ENCODE measurements at places on chromosomes 3 and 15.

DNA sequence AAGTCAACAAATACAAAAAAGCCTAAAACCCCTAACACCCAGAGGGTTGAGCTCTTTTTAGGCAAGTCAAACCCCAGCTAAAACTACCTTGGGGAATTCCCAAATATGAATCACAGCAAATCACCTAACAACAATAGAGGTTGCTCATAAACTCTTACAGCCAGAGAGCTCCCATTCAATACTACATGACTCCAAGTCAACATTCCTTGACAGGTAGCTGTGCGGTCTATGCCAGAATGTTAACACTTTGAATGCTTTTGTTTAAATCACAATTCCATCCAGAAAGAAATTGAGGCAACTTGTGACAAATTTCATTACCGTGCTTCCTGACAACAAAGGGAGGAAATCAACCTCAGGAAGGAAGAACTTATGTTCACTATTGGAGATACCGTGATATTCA lies 7.5 kb upstream of the UACA start:
- no peak for DNase-seq
- H3K27ac ChIP-seq = no peak overlapping the region
- H3K36me3 ChIP-seq = no peaks in the 10 kb centered on the region
- H3K4me1 ChIP-seq = peaks cover 4% of the 10 kb centered on the region
- no peak overlapping the region for H3K4me3 ChIP-seq
- peaks cover 29% of the 10 kb centered on the region for H3K27me3 ChIP-seq

GRCh38 chr3:14933820-14934425 lies 13.5 kb upstream of the NR2C2 start:
- DNase-seq = no peak
- no peak overlapping the region for H3K4me3 ChIP-seq
- H3K4me1 ChIP-seq = no peaks in the 10 kb centered on the region
- H3K36me3 ChIP-seq = no peaks in the 10 kb centered on the region

DNA sequence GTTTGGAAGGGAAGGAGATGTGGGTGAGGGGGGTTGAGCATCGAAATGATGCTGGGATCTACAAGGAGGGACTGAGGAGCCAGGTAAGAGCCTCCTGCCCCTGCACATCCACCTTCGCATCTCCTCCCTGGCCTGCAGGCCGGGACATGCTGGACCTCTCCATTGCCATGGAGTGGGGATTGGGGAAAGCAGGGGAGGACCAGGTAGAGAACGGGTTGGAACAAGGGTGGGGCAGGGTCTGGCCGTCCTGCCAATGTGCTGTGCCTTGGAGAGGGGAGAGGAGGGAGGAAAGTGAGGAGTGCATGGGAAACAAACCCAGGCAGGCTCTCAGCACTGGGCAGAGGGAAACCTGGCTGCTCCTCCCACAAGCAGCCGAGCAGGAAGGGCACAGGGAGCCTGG lies 10.6 kb downstream of the PLA2G4B start:
- H3K4me3 ChIP-seq = no peak overlapping the region
- H3K36me3 ChIP-seq = peaks cover 24% of the 10 kb centered on the region
- H3K27ac ChIP-seq = no peak overlapping the region
- H3K27me3 ChIP-seq = no peaks in the 10 kb centered on the region
- DNase-seq = no peak

DNA sequence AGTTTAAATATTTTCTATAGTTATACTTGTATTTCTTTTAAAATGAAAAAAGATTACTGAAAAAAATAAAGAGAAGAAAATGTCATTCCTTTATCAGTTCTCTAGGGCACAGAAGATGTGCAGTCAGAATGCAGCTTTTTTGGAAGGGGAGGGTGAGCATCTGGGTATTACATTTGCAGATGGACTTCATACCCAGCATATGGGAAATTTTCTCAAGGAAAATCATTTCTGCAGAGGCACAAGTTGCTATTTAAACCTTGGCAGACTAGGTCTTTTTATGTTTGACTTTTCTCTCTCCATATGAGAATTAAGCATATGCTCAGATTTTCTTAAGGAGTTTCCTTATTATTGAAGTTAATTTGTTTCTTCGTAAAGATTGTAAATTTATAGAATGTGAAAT lies 39.5 kb upstream of the ZNF385D start:
- DNase-seq = no peak
- H3K4me1 ChIP-seq = no peaks in the 10 kb centered on the region
- H3K36me3 ChIP-seq = no peaks in the 10 kb centered on the region

GRCh38 chr15:36178303-36178633 lies 401.2 kb upstream of the CDIN1 start:
- DNase-seq = no peak
- H3K4me1 ChIP-seq = no peaks in the 10 kb centered on the region
- no peak overlapping the region for H3K4me3 ChIP-seq
- H3K36me3 ChIP-seq = no peaks in the 10 kb centered on the region

DNA sequence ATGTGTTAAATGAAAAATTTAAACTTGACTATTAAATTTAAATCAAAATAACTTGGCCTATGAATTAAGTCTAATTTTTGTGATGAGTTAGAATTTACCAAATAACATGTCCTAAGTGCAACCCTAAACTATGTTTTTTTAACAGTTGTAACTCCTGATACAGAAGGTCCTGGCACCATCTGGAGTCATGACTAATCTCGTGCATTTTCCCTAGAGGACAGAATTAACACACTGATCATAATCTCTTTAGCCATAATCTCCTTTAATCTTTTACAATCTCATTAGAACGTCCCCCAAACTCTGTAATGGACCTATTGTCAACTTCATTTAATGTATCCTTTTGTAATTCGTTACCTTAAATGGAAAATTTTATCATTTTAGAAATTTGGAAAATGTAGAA lies 100.6 kb downstream of the SUCNR1 start:
- H3K4me1 ChIP-seq = no peaks in the 10 kb centered on the region
- peaks cover 11% of the 10 kb centered on the region for H3K27me3 ChIP-seq
- no peaks in the 10 kb centered on the region for H3K36me3 ChIP-seq
- H3K4me3 ChIP-seq = no peak overlapping the region
- H3K27ac ChIP-seq = no peak overlapping the region

DNA sequence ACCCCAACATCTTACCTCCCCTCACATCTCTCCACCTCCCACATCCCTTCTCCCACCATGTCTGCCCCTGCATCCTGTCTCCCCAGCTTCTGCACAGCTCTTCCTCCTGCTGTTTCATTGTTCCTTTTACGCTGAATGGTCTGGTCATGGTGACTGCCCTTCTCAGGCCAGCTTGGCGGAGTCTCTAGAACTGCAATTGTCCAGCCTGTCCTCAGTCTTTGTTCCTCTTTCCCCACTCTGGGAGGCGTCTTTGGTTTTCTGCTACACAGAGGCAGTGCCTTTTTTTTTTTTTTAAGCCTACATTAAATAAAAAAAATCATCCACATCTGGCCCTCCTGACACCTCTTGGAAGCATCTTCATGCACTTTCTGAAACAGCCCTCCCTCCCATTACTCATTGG lies 49.1 kb upstream of the SEC22A start:
- H3K27ac ChIP-seq = peak overlapping the region; percentile 72
- no peak overlapping the region for H3K4me3 ChIP-seq
- peaks cover 3% of the 10 kb centered on the region for H3K4me1 ChIP-seq
- no peaks in the 10 kb centered on the region for H3K27me3 ChIP-seq

DNA sequence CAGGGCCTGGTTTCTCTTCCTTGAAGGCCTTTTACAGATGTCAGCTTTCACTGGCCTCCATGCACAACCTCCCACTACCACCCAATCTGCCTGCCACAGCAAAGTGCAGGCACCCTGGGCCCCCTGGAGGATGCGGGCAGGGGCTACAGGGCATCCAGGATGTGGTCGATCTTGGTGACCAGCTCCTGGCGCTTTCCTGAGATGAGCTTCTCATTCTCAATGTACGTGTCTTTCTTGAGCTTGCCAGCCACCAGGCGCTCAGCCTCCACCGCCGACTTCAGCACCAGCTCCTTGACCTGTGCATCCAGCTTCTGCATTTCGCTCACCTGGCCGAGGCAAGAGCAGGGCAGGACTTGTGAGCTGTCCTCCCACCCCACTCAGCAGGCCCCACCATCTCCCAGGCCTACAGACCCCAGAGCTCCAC lies 30.3 kb downstream of the RPN1 start:
- peaks cover 81% of the 10 kb centered on the region for H3K36me3 ChIP-seq
- no peaks in the 10 kb centered on the region for H3K27me3 ChIP-seq
- H3K4me3 ChIP-seq = no peak overlapping the region
- H3K27ac ChIP-seq = no peak overlapping the region
- no peak for DNase-seq

GRCh38 chr3:190595179-190595795 lies 81.4 kb downstream of the IL1RAP start:
- H3K4me3 ChIP-seq = peak overlapping the region; percentile 78
- H3K27me3 ChIP-seq = no peaks in the 10 kb centered on the region
- no peaks in the 10 kb centered on the region for H3K36me3 ChIP-seq
- DNase-seq = no peak
- H3K4me1 ChIP-seq = peaks cover 6% of the 10 kb centered on the region

- no peaks in the 10 kb centered on the region for H3K36me3 ChIP-seq
- no peak overlapping the region for H3K27ac ChIP-seq
- no peaks in the 10 kb centered on the region for H3K4me1 ChIP-seq
- peaks cover 57% of the 10 kb centered on the region for H3K27me3 ChIP-seq
- DNase-seq = no peak
- no peak overlapping the region for H3K4me3 ChIP-seq
Observed at GRCh38 chr3:5321666-5322340, 134.3 kb downstream of the EDEM1 start.

GRCh38 chr15:53128652-53129051 lies 338.5 kb upstream of the ONECUT1 start:
- H3K27me3 ChIP-seq = no peaks in the 10 kb centered on the region
- DNase-seq = no peak
- H3K36me3 ChIP-seq = no peaks in the 10 kb centered on the region
- no peak overlapping the region for H3K4me3 ChIP-seq
- H3K4me1 ChIP-seq = no peaks in the 10 kb centered on the region

DNA sequence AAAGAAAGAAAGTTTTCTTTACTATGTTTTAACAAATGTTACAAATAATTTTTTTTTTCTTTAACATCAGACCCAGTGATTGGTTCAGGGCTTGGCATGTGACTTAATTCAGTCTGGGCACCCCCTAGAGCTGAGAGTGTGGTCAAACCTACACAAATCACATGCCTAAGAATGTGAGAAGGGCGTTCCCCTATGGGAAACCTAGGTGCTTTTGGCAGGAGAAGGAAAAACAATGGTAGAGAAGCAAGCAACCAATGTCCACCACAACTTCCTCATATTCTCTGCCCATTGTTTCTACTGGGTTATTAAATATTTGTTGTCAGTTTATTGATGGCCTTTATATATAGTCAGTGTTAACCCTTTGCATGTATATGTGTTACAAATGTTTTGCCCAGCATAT lies 21.4 kb upstream of the PIAS1 start:
- peaks cover 47% of the 10 kb centered on the region for H3K27me3 ChIP-seq
- H3K27ac ChIP-seq = no peak overlapping the region
- DNase-seq = no peak

DNA sequence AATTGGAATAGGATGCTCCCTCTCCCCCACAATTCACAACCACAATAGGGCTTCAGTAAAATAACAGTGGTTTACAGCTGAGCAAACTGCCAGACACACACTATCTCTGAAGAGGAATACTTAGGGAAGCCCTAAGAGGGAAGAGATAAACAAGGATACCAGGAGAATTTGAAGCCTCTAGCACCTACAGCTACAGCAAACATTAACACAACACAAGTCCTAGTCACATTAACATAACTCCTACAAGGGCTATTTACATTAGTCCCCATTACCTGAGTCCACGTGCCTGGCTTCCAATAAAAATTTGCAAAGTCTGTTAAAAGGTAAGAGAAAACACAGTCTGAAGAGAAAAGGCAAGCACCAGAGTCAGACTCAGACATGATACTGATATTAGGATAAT lies 346.9 kb upstream of the CDIN1 start:
- no peaks in the 10 kb centered on the region for H3K36me3 ChIP-seq
- no peaks in the 10 kb centered on the region for H3K27me3 ChIP-seq
- no peaks in the 10 kb centered on the region for H3K4me1 ChIP-seq
- no peak overlapping the region for H3K27ac ChIP-seq
- H3K4me3 ChIP-seq = no peak overlapping the region
- no peak for DNase-seq

DNA sequence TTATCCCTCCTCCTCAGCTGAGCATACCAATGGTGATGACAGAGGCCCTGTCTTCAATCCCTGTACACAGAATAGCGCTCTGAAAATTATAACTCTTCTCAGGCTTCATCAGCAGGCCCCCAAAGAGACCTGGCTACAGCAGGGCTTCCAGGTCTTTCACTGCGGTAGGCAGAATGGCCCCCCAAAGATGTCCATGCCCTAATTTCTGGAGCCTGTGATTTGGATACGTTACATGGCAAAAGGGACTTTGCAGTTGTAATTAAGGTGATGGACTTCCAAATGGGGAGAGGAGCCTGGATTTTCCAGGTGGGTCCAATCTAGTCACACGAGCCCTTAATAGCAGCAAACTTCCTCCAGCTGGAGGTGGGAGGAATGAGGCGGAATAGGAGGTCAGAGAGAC lies 221.8 kb upstream of the CTDSPL start:
- no peak for DNase-seq
- no peak overlapping the region for H3K4me3 ChIP-seq
- H3K36me3 ChIP-seq = peaks cover 2% of the 10 kb centered on the region
- H3K27me3 ChIP-seq = peaks cover 55% of the 10 kb centered on the region
- H3K27ac ChIP-seq = no peak overlapping the region

DNA sequence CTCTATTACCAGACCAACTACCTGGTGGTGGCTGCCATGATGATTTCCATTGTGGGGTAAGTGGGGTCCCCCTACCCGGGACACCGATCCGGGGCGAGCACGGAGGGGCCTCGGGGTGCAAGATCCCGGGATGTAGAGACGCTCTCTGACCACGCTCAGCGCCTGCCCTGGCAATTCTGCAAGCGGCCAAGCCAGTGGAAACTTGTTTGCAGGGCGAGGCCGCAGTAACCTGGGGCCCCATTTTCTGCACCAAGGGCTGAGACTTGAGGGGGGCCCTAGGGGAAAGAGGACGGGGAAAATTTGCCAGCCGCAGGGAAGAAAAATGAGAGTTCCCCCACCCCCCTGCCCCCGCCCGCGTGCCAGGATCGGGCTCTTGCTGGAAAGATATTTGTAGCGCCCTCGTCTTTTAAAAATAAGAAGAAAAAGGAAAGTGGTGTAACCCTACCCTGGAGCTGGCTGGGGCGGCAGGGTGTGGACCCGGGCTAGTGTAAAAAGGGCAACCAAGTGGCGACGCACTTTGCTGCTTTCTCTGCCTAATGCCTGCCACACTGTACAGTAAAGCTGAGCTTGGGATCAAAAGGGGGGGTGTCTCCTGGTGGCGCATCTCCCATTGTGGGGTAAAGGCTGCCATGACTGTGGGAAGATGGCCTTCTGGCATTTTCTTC lies 563 bp downstream of the ARL6IP5 start:
- H3K4me3 ChIP-seq = peak overlapping the region; percentile 96
- no peaks in the 10 kb centered on the region for H3K27me3 ChIP-seq
- peaks cover 46% of the 10 kb centered on the region for H3K4me1 ChIP-seq
- H3K27ac ChIP-seq = peak overlapping the region; percentile 96
- peaks cover 10% of the 10 kb centered on the region for H3K36me3 ChIP-seq
- no peak for DNase-seq

DNA sequence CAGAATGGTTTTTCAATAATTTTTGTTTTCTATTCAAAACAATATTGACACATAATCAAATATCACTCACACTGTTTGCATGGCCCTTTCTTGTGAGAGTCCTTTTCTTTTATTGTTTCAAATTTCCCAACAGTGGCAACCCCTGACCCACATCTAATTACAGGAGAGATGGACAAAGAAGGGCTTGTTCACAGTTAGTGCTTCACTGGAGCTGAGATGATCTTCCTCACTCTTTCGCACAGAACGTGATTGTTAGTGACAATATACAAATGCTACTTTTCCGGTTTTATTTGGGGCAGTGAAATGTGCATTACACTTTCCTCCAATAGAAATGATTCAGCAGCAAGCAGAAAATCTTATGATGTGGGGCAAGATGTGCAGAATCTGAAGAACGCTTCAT lies 38.6 kb upstream of the TTC14 start:
- no peaks in the 10 kb centered on the region for H3K36me3 ChIP-seq
- no peak overlapping the region for H3K4me3 ChIP-seq
- H3K27me3 ChIP-seq = peaks cover 39% of the 10 kb centered on the region
- H3K4me1 ChIP-seq = no peaks in the 10 kb centered on the region
- no peak for DNase-seq

Data from effector memory CD8-positive, alpha-beta T cell (primary cell).